ENCODE measurements at places on chromosomes 2 and 18. TPM values are rescaled to one million over a fixed set of nuclear protein-coding genes. Genes with fewer than 3 reads are reported as not detected.

Gene DARS1
- total RNA-seq: 40.3 TPM

Gene RAX
- total RNA-seq: not detected

Gene RAB6C
- 0.24 TPM for total RNA-seq

Gene CAPN14
- 0.10 TPM for total RNA-seq

Gene THUMPD2
- total RNA-seq: 7.7 TPM

Gene LRRTM1
- not detected for total RNA-seq

Measured in chondrocyte (in vitro differentiated cells).